DND-41 (cell line): ENCODE measurements at places on chromosomes 4 and X.

GRCh38 chr4:73172161-73172560 lies 86.4 kb downstream of the ANKRD17 start:
- DNase-seq, result no peak

GRCh38 chrX:74023203-74023602 lies 280.8 kb upstream of the ZCCHC13 start:
- no peak for DNase-seq

DNA sequence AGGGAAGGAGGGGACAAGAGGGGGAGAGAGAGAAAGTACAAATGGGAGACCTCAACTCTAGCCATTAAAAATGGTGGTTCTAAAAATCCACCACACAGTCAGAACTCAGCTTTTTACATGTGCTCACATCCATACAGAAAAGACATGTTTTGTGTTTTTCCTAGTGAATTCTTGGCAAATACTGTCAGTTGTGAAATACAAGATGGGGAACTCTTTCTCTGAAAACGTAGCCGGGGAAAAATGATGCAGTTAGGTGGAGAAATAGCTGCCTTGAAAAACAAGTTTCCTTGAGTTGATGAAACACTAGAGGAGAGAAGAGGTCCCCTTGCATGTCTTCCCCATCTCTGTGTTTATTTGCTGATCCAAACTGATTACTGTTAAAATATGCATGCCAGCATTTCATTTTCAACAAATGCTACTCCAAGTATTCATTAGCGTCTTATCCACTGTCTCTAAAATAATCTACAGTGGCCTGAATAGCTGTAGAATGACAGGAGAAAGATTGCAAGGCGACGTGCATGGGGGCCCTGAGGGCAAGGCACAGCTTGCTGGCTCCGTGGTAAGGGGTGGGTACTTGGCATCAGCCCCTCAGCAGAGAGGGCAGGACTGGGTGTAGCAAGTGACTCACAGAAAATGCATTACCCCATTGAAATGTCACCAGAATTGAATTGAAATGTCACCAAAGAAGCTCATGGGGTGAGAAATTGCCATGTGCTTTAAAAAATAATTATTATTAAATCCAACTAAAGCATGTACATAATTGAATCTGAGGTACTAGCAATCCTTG lies 48.1 kb upstream of the TBL1X start:
- DNase-seq, result peak; percentile 24

- no peak for DNase-seq
Measured at GRCh38 chrX:72079607-72080006, 52.1 kb downstream of the RTL5 start.

GRCh38 chr4:122003335-122003734 lies 51.5 kb upstream of the TRPC3 start:
- DNase-seq, result peak; percentile 30

- no peak for DNase-seq
Measured at GRCh38 chrX:110294087-110294486, 23.8 kb downstream of the AMMECR1 start.

DNA sequence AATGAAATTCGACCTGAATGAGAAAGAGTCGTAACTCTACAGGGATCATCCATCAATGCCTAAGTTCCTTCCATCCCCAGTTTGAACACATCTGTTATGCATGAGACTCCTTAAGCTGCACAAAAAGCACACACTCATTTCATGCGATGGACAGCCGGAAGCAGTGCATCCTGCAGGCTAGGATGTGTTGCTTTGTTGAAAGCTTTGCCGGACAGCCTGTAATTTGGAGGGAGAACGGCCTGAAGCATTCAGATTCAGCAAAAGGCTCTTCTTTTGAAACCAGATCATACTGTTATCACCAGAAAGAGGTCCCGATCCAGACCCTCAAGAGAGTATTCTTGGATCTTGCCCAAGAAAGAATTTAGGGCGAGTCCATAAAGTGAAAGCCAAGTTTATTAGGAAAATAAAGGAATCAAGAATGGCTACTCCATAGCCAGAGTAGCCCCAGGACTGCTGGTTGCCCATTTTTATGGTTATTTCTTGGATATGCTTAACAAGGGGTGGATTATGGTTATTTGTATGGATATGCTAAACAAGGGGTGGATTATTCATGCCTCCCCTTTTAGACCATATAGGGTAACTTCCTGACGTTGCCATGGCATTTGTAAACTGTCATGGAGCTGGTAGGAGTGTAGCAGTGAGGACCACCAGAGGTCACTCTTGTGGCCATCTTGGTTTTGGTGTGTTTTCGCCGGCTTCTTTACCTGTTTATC lies 48.1 kb upstream of the DHRSX start:
- no peak for DNase-seq

- DNase-seq, result no peak
Measured at GRCh38 chr4:23366557-23366906, 523.3 kb downstream of the PPARGC1A start.

GRCh38 chrX:38803243-38803587 lies 2.0 kb downstream of the MID1IP1 start:
- DNase-seq, result no peak

- no peak for DNase-seq
Measured at GRCh38 chr4:17286752-17287460, 225.0 kb downstream of the QDPR start.

- DNase-seq, result no peak
Measured at GRCh38 chr4:156538210-156538609, 433.4 kb downstream of the PDGFC start.

DNA sequence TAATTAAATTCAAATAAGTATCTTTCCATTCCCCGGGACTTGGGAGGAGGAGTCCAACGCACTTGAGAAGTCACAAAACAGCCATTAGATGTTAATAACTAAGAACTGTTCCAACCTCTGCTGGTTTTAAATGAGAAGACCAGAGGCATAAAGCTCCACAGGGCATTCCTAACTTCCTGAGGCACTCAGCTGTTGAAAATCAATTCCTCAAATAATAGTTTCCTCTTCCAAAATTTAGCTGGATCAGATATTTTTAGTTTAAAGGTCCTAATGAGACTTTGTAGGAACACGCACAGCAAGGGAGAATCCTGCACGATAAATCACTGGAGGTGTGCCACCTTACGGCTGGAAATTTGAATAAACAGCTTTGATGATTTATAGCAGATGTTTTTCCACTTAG lies 504.3 kb upstream of the ZFP42 start:
- no peak for DNase-seq

DNA sequence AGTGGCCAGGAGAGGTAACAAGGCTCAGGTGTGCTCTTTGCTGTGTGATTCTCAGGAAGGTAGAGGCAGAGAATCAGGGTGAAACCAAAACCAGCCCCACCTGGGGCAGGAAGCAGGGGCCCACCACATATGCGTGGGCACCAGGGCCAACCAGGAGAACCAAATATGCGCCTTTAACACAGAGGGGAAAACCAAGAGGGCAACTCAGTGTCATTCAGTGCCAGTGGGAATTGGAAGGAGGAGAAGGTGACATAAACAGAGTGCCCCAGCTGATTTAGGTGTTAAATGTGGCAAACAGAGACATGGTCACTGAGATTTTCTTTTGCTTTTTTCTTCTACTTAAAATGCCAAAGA lies 106.8 kb upstream of the MAMLD1 start:
- no peak for DNase-seq

DNA sequence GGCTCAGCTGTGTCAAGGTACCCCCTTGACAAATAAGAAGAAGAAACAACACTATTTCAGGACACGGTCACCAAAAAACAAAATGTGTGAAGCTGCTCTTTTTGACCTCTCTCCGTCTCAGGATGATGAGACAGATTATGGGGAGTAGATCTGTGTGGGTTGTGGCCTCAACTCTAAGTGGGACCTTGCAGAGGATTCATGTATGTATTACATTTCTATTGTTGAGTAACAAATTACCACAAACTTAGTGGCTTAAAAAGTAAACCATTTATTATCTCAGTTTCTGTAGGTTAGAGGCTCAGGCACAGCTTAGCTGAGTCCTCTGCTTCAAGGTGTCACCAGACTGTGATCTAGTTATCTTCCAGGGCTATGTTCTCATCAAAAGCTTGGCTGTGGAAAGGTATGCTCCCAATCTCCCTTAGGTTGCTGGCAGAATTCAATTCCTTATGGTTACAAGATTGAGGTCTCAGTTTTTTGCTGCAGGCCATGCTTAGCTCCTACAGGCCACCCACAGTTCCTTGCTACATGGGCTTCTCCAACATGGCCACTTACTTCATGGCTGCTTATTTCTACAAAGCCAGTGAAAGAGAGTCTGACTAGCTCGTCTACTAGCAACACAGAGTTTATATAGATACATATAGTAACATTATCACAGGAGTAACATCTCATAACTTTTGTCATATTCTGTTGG lies 28.1 kb downstream of the DGKK start:
- no peak for DNase-seq

DNA sequence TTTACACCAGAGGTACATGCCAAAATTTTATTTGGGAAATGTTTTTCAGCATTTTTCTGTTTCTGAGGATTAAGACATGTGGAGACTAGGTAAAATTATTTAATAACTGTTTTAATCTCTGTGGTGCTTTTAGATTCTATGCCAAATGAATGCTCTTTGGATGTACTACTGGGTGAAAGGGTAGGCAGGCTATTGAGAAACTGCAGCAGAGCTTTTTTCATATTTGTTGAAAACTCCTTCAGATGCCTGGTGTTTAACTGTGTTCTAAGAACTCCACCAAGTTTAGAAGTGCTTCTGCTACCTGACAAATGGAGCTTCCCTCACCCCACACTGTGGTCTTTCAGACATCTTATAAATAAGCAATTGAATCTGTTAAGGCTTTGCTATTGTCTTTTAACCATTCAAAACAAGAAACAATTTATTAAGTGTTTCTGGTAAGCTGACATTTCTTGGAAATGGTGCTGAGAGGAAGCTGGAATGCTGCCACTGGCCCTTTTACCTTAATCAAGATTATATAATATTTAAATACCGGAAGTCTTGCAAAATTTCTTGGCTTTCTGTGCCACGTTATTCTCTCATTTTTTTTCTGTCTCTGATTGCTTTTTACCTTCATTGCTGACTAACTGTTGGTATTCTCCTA lies 51.2 kb upstream of the CYSLTR1 start:
- DNase-seq, result no peak

DNA sequence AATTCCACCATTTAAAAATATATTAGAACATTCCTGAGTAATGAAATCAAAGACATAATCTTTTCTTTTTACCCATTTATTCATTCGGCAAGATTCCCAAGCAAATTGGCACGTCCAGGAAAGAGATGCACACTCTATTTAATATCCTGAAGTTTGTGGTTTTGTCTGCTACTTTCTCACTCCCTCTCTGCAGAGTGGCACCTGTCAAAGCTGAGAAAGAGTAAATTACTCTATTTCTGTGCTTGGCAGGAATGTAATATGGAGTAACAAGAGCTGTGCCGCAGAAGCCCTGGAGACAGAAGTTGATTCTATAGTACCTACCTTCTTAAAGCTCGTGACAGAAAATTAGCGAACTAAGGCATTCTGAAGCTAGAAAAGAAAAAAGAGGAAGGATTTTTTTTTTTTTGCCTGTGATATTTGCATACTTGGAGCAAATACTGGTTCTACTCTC lies 5.5 kb downstream of the GSTCD start:
- DNase-seq, result no peak

DNA sequence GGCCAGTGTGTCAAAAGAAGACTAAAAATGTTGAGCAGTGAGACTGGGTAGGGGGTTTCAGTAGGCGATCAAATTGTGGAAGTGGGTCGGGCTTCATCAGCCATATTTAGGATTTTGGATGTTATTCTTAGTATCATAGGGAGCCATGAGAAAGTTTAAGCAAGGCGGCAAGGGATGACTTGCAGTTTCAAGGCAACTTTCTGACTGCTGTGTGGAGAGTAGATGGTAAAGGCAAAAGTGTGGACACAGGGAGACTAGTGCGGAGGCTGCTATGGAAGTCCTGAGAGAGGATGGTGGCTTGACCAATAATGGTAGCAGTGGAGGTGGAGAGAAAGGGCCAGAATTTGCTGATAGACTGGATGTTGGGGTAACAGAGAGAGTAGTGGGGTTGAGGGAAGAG lies 15.4 kb downstream of the GK start:
- DNase-seq, result no peak

DNA sequence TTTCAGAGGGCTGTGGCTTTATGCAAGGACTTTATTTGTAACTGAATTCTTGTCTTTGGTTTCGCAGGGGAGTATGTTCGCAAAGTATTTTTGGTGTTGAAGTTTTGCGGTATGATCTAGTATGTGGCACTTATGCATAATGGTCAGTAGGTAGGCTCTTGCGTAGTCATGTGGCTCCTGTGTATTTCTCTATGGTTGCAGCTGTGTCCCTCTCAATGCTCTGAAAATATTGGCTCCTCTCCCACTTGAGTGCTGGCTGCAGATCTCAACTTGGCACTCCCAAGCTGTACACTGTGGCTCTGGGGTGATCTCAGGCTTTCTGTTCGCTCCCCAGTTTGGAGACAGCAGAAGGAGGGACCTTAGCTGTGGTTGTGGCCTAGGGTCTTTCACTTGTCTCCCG lies 24.8 kb downstream of the ARMCX5 start:
- no peak for DNase-seq

GRCh38 chr4:149961876-149962597 lies 116.2 kb upstream of the DCLK2 start:
- DNase-seq, result no peak

- no peak for DNase-seq
Measured at GRCh38 chr4:97370568-97370967, 772.7 kb downstream of the STPG2 start.

DNA sequence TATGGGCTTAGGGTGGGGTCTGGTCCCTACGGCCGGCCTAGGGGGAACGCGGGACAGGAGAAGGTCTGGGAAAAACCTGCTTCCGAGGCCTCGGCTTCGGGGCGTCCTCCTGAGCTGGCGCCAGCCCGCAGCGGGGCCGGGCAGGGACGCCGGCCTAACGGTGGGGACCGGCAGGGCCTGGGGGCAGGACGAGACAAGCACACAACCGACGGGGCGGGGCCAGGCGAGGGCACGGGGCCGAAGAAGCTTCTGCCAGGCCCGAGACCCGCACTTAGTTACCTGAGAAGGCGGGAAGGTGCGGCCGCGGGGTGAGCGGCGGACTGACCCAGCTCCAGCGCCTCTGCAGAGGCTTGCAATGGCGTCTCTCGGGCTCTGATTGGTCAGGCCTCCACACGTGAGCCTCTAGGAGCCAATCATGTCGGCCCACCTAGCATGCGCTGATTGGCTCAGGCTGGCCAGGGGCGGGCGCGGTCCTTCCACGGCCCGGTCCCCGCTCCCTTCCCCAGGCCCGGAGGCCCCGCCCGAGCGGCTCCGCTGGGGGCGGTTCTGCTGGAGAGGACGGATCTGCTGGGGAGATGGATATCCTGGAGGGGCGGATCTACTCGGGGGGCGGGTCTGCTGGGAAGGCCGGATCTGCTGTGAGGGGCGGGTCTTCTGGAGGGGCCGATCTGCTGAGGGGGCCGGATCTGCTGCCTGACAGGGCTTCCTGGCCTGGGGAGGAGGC lies 44.3 kb downstream of the CPLX1 start:
- DNase-seq, result peak; percentile 100

DNA sequence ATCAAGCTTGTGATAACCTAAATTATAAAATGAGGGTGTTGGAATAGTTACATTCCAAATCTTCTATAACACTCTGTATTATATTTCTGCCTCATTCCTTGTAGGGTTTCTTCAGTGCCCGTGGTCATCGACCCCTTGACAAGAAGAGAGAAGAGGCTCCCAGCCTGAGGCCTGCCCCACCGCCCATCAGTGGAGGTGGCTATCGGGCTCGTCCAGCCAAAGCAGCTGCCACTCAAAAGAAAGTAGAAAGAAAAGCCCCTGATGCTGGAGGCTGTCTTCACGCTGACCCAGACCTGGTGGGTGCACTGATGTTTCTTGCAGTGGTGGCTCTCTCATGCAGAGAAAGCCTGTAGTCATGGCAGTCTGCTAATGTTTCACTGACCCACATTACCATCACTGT lies 2.9 kb downstream of the FGB start:
- DNase-seq, result no peak
